Activated T-helper 17 cell treated with anti-CD3 and anti-CD28 coated beads, Interleukin-2, amount 50 U/mL, for 72 hours (primary cell): ENCODE measurements at places on chromosomes 3 and 15.

DNA sequence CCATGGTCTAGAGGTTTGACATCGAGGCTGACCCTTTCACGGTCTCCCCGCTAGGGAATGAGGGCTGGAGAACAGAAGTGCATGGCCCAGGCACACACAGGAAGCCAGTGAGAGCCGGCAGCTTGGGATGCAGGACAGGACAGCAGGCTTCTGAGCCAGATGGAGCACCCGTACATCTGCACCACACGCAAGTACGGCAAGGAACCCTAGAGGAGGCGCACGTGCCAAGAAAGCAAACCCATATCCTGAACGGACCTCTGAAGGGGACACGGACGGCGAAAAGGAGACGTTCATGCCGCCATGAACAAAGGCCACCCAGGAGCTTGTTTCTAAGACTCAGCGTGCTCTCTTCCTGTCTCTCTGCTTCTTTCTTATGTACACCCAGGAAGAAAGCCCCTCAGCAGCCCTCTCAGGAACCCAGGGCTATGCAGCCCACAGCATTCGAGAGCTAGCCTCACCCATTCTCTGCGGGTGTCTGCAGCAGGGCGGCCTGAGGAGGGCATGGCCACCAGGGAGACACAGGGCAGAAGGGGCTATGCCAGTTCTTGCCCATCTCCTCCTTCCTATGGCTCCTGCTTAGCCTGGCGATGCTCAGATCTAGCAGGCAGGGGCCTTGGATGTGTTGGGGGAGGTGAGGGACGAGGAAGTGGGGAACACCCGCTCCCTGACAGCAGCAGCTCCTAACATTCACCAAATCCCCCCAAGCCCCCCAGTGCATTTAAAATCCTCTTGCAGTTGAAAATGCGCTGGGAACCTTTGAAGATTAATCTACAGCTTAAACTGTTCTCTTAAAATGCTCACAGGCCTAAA is 81.3 kb downstream of the PCSK6 start:
- ATAC-seq = no peak

DNA sequence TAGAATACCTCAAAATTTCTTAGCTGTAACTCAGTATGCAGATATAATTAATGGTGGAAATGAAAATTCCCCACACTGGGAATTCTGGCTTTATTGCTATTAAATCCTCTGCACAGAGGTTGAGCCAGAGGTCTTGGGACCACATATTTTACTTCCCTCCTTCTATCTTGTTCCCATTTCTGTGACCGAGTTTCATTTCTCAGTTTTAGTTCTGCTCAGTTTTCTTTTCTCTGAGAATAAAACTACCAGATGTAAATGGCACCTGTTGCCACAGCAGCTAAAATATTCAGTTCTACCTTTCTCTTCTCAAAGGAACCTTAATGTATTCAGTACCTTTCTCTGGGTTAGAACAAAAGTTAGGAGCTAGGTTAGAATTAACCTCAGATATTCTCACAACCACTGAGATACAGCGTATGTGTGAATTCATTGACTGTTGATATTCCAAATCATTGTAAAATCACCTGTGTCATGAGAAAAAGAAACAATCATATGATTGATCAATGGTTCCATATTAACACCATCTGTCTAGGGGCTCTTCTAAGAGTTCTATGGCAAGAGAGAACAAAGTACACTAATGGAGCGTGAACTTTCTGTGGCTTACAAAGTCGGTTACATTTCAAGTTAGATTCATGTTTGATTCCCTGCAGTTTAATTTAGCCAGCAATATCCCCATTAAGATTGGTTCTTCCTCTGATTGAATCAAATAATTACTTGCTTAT is 374.1 kb downstream of the EFHB start:
- ATAC-seq = no peak

DNA sequence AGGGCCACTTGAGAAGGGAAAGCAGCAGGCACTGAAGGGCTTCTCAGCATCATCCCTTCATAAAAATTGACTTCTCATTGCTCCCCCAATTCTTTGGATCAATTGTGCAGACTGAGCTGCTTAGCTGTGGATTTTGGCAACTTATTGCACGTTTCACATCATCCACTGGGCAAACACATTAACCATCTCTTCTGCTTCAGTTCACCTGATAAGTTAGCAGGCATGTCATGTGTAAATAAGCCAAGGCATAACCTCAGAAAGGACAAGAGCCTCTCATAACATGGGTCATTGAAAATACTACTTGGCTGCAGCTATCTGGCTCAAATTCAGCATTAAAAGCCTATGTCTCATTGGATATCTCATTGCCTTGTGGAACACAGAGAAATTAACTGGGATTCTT is 366.5 kb downstream of the LRRC3B start:
- no peak for ATAC-seq

GRCh38 chr3:41711651-41712050 is 250.3 kb downstream of the ULK4 start:
- no peak for ATAC-seq
